ENCODE measurements at places on chromosomes 1 and 21.
A peak's percentile ranks its signal among the peaks of the same experiment; 100 is the strongest.

DNA sequence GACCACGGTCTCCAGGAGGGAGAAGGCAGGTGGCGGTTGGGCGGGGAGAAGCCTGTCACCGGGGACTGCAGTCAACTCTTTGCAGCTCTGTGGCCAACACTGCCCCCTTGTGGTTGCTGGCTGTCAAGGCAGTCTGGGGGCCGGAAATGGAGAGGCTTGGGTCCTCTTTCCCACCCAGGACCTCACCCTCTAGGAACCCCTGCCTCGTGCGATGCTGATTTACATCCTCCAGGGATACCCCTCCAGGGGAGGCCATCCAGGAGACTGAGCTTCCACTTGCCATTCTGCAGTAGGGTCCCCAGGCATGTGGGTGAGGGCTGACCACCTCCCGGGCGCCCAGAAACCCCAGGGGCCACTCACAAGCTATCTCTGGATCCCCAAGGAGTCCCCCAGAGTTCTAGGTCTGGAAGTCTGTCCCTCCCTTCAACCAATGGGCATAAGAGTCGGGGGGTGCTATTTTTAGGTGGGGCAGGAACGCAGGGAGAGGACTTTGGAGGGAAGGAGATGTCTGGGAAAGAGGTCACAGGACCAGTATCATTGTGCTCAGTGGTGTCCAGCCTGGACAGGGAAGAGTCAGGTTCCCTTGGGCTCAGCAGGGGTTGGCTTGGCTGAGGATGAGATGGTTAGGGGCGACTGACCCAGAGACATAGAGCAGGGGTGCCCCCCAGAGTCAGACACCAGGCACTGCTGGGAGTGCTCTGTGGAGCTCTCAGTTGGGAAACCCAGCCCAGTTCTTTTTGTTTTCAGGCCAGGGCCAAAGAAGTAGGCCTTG, 7.1 kb upstream of the GPR61 start:
- peak; percentile 88 for DNase-seq

DNA sequence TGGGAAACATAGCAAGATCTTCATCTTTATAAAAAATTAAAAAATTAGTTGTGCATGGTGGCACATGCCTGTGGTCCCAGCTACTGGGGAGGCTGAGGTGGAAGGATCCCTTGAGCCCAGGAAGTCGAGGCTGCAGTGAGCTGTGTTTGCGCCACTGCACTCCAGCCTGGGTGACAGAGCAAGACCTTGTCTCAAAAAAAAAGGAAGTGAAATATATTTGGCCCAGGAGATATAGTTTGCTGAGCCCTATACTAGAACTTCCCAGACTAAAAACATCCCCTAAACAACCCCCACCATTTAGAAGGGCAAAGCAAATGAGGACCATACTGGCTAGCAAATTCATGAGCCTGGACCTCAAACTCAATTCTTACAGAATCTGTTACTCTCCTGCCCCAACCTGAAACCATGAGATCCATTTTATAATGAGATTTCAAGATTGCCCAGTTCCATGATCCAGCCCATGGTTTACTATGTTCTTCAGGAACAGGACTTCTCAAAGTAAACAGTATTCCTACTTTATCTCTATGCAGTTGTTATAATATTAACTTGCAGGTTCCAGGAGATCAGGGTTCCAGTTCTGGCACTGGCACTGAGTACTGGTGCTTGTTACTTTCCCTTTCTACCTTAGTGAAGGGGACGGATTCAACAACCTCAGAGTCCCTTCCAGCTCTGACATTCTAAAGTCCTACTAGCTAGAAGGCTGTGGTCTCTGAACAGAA, 48.9 kb upstream of the TADA1 start:
- peak; percentile 66 for DNase-seq

GRCh38 chr1:77560741-77561140, 121.7 kb downstream of the ZZZ3 start:
- DNase-seq, result no peak

GRCh38 chr1:174013864-174014418, 8.2 kb downstream of the RC3H1 start:
- no peak for DNase-seq

GRCh38 chr1:248793592-248793991, 32.1 kb downstream of the SH3BP5L start:
- DNase-seq, result no peak
